ENCODE measurements at places on chromosomes 13 and 19. TPM values are rescaled to one million over a fixed set of nuclear protein-coding genes. Genes with fewer than 3 reads are reported as not detected.

SYDE1 gene
- total RNA-seq = 15.7 TPM

KLK14 gene
- total RNA-seq = 2.8 TPM

KL gene
- 1.5 TPM for total RNA-seq

- DNase-seq = no peak
Measured at GRCh38 chr13:25253702-25254101, 33.6 kb downstream of the MTMR6 start.

DNA sequence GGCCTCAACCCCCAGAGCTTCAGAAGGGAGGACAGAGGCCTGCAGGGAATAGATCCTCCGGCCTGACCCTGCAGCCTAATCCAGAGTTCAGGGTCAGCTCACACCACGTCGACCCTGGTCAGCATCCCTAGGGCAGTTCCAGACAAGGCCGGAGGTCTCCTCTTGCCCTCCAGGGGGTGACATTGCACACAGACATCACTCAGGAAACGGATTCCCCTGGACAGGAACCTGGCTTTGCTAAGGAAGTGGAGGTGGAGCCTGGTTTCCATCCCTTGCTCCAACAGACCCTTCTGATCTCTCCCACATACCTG lies 969 bp upstream of the CEACAM5 start:
- DNase-seq = no peak

DNA sequence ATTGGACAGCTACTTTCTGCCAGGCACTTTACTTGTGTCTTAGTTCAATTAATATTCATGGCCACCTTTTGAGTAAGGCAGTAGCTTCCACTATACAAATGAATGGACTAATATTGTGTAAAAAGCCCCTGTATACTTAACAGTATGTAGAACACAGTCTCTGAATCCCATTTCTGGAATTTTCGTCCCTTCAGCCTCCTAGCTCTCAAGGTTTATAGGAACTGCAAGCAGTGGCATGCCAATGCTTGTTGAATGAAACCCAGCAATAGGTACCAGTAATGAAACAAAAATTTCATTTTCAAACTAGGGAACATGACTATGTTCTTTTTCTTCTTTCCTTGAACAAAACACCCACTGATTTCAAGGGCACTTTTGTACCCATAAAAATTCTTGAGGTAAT lies 361.6 kb downstream of the TDRD3 start:
- DNase-seq = no peak

GRCh38 chr13:81207636-81208035 lies 866.7 kb upstream of the SPRY2 start:
- DNase-seq = no peak

GRCh38 chr19:6204212-6204611 lies 68.7 kb downstream of the ACSBG2 start:
- no peak for DNase-seq

GRCh38 chr19:9917321-9917720 lies 19.0 kb downstream of the OLFM2 start:
- DNase-seq = no peak

DNA sequence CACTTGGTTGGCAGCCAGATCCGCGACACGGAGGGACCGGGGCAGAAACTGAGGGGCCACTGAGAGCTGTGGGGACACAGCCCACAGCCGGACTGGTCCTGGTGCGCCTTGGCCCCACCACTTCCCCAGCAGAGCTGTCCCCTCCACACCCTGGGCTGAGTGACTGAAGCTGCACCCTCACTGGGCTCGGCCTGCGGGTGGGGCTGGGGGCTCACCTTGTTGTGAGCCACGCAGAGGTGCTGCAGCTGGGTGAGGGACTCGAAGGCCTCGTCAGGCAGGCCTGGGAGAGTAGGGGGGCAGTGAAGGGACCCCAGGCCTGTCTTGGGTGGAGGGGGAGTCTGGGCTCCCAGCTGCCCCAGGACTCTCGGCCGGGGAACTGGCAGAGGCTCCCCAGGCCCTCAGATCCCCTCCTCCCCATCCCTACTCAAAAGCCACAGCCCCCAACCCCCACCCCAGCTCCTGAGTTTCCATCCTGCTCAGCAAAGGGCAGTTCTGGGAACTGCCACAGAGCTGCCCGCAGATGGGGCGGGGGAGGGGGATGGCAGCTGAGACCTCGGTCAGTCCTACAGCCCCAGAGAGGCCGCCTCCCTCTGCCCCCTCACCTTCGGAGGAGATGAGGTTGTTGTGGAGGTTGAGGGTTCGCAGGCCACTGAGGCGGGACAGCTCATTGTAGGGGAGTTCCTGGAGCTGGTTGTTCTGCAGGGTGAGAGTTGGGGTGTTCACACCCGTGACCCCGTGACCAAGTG lies 2.3 kb downstream of the PODNL1 start:
- peak; percentile 49 for DNase-seq

DNA sequence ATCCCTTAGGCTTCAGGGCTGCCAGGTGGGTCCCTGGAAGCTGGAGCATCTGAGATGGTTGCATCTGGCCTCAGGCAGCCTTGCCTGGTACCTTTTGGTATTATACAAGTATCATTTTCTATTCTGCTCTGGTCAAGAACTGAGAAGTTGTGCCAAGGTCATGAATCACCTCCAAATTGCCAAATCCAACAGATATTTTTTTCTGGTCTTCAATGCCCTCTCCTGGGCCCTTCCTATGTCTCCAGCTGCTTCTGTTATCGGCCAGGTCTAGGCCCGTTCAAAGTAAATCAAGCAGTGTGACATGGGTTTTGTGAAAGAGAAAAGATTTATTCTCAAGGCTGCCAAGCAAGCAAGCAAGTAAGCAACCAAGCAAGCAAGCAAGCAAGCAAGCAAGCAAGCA lies 271.1 kb upstream of the MAB21L1 start:
- DNase-seq = no peak
